Stimulated activated naive B cell treated with anti-CD40 and anti-IgM and Interleukin-4, amounts not matched to agents 10 μg/mL and 1 μg/mL and 100 μg/mL, for 72 hours (primary cell): ENCODE measurements at places on chromosomes 2 and 18.

GRCh38 chr2:145815933-145816332 lies 1296.0 kb upstream of the ZEB2 start:
- DNase-seq, result no peak

- no peak for DNase-seq
Measured at GRCh38 chr2:119683713-119684443, 4.9 kb downstream of the TMEM177 start.

GRCh38 chr2:239944694-239945551 lies 80.2 kb downstream of the NDUFA10 start:
- DNase-seq, result no peak

DNA sequence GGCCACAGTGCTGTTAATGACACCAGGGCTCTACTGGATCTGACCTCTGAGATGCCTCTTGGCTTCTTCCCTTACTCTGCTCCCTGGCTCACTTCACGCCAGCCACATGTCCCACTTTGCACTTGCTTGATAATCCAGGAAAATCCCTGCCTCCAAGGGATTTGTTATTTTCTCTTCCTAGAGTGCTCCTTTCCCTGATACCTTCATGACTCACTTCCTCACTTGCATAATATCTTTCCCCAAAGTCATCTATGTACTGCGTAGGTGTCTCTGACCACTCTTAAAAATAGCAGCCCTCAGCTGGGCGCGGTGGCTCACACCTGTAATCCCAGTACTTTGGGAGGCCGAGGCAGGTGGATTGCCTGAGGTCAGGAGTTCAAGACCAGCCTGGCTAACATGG lies 572.3 kb downstream of the PLCL1 start:
- DNase-seq, result no peak
